Chondrocyte (in vitro differentiated cells): ENCODE measurements at places on chromosomes 2 and 18. TPM values are rescaled to one million over a fixed set of nuclear protein-coding genes. Genes with fewer than 3 reads are reported as not detected.

- no peak for DNase-seq
Observed at GRCh38 chr18:2515171-2515787, 56.0 kb downstream of the METTL4 start.

DNA sequence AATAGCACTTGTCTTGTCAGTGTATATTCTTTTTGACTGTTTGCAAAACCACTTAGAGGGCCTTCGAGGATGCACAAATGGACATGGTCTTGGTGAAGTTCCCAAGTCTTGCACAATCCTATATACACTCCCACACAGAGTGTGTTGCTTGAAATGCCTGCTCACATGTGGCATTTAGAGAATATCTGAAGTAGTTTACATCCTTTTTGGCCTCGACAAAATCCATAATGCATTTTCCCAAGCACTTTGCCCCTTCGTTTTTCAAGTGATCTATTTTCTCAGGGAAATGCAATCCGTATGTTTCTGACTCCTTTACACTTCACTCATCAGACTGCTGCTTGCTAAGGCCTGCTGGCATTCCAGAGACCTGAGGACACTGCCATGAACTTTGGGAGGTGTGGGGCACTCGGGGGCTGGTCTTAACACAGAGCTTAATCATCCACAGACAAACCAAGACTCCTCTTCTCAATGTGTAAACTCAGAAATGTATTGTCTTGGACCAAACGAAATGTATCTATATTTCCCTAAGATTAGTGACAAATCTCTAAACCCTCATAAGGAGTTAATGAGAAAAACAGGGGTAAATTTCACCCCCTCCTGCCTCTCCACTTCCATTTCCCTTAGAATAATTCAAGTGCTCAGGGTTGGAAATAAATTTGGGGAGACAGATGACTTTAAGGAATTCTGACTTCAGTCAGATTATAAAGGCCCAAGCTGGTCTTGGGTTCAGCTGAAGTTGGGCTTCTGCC is 219.3 kb upstream of the APCDD1 start:
- no peak for DNase-seq

- DNase-seq: no peak
Observed at GRCh38 chr2:74028741-74029140, 44.0 kb downstream of the TET3 start.

- DNase-seq: no peak
Observed at GRCh38 chr2:75098856-75099255, 100.5 kb downstream of the TACR1 start.

GRCh38 chr18:54130177-54130576 is 94.3 kb downstream of the MBD2 start:
- no peak for DNase-seq

GRCh38 chr2:45178359-45178758 is 169.1 kb upstream of the SIX2 start:
- no peak for DNase-seq

- no peak for DNase-seq
Observed at GRCh38 chr2:203688798-203689197, 17.6 kb upstream of the CD28 start.

GRCh38 chr2:3827673-3828575 is 124.5 kb downstream of the DCDC2C start:
- DNase-seq: no peak

- no peak for DNase-seq
Observed at GRCh38 chr2:149038442-149039212, at the start of gene LYPD6B. TSS of gene LYPD6B (plus strand) at chr2:149038699. CDS start at chr2:149130949, 92,250 bp downstream.

DNA sequence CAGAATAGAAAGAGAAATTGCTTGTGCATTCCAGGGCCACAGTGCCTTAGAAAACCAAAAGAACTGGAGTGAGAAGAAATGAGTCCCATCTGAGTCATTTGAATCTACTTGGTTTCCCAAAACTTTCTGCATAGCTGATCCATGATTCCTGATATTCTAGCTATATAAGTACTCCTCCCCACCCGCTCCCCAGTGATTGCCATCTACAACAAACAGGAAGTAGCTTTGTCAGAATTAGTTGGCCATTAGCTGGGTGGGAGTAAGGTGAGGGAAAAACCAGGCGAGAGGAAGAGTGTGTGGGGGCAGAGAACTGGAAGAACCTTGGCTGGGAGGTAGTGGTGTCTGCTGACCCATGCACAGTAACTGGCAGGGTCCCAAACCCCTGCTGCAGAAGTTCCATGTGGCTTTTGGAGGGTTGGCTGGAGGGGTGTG is 122.1 kb downstream of the ACAA2 start:
- DNase-seq: no peak

DNA sequence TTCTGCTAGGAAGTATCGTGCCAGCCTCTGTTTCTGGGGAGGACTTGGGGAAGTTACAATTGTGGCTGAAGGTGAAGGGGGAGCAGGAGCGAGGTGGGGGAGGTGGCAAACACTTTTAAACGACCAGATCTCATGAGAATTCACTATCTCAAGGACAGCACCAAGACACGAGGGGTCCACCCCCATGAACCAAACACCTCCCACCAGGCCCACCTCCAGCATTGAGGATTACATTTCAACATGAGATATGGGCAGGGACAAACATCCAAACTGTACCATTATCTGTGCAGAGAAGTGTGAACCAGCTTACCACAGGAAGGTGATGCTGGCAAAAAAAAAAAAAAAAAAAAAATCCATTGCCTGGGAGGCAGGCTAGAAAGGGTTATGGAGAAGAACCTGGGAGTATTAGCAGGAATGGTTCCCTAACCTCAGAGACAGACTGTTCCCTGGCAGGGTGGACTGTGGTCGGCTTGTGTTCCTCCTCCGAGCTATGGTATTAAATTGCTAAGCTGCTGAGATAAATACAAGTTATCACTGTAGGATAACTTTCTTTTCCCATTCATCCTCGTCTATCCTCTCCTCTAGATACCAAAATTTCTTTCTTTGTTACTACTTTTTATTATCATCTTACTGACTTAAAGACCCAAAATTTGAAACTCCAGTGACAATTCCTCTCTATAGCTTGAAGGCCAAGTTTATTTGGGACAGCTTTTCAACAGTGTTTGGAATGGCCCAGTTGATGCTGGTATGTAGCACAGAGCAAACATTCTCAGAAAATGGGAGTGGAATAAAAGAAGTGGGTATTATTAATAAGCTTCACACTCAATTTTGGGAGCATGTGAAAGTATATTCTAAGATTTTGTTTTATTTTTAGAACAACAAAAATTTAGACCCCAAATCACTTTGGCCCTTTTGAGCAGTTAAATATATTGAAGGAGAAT is 73.7 kb upstream of the MAP3K20 start:
- no peak for DNase-seq

DNA sequence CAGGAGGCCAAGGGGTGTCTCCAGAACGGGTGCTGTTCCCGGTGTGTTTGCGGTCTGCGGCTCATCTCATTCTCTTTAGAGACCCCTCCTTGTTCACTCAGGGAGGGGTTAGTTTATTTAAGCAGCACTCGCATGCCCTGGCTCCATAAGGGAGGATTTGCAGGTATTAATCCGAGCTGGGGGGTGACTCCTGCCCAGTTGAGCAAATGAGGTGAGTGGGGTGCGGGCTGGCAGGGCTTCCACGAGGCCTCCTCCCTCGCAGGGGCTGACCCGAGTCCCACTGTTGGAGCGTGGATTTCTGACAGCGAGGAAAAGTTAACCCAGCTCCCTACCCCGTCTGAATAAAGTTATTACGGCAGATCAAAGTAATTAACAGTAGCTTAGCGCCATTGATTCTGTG is 371.8 kb upstream of the SALL3 start:
- no peak for DNase-seq

DNA sequence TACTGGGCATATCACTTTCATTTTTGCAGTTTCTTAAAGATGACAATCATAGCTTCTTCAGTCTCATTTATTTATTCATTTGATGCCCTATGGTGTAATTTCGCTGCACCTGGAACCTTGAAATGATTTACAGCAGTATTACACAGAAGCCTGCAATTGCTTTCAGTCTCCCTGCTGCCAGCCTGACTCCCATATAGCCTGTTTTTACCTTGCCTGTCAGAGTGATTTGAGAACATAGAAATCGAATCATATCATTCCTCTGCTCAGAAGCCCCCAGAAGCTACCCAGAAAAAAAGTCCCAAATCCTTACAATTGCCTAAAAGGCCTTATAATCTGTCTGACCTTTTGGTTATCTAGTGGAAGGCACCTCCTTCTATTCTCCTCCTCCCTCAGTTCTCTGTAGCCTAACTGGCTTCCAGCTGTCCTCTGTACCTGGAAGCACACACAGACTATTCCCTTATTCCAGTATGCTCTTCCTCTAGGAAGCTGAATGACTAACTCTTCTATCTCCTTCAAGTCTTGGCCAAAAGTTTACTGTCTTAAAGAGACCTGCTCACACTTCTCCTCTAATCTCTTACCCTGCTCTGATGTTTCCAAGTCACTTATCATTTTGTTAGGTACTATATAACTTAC is 12.6 kb downstream of the SCN3A start:
- DNase-seq: no peak

GRCh38 chr2:229553091-229553490 is 161.3 kb downstream of the DNER start:
- no peak for DNase-seq

DNA sequence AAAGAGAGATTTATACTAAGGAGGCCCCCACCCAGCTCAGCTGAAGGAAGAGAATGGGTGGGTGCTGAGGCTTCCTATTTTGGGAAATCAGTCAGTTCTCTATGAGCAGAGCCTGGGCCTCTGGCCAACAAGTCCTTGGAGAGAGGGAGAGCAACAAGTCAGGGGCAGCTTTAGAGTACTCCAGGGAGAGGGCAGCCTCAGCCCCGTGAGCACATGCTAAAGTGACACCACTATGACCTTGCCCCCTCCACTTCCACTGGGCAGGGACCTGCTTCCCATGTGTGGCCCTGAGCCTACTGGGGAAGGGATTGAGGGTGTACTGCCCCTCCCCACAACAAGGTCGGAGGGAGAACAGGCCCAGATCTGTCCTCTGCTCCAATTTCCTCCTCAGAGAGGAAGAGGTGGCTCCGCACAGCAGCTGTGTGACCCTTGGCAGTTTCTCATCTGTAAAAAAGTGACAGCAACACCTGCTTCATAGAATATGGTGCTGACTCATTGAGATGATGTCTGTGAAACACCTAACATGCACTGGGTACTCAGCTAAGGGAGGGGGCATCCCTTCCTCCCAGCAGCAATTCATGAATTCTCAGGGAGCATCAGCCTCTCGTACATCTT is 72.9 kb downstream of the CLHC1 start:
- DNase-seq: no peak

Gene QPCT
- total RNA-seq: 0.67 to 1.2 TPM in 2 of 3 replicates, not detected in the other

Gene COLEC11
- not detected in 3 replicates for total RNA-seq

Gene CRACDL
- total RNA-seq: 17.0 to 50.4 TPM (median 19.9 TPM) in 3 replicates

Gene ASPRV1
- total RNA-seq: 0.21 to 1.2 TPM (median 0.35 TPM) in 3 replicates

Gene EFEMP1
- 9.5 to 39.6 TPM (median 38.6 TPM) in 3 replicates for total RNA-seq

Gene STAM2
- total RNA-seq: 33.5 to 34.8 TPM (median 34.7 TPM) in 3 replicates

Gene UGT1A10
- not detected in 3 replicates for total RNA-seq
